ENCODE measurements at places on chromosomes 2 and 18.

GRCh38 chr2:123532994-123533393, 492.1 kb upstream of the CNTNAP5 start:
- DNase-seq = no peak

DNA sequence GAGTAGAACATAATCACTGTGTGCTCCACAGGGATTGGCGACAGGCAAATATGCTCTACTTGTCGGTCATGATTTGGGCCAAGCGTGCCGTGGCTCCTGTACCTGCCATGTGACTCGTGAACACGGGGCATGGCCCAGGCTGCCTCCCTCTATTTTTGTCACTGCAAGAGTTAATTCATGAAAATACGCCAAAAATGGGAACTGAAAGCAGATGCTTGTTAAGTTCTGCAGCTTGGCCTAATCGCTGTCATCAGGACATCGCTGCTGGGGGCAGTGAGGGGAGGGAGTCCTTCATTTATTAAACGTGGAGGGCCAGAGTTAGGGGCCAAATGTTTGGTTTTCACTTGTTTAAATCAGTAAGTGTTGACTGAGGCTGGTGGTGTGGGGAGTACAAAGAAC, 177.8 kb downstream of the BCL2 start:
- no peak for DNase-seq

- DNase-seq = no peak
Observed at GRCh38 chr2:43689999-43690398, 13.8 kb upstream of the C1GALT1C1L start.

- no peak for DNase-seq
Observed at GRCh38 chr2:104538077-104538476, 315.8 kb upstream of the POU3F3 start.

- peak; percentile 19 for DNase-seq
Observed at GRCh38 chr2:206361407-206362045, 81.8 kb upstream of the ADAM23 start.

DNA sequence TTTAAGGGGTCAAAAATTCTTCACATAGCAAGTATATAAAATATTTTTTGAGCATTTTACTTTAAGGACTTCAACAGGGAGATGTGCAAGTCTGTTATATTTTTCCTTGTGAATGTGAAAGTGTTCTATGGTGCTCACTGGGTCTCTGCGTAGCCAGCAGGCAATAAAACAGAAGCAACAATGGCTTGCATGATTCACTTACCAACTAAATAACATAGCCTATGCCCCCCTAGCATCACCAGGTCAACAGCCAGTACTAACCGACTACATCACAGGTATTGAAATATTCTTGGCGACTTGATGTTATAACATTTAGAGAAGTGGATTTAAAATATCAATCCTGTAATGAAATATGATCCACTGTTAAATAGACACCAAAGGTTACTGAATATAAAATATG, 398.9 kb downstream of the XIRP2 start:
- DNase-seq = no peak

DNA sequence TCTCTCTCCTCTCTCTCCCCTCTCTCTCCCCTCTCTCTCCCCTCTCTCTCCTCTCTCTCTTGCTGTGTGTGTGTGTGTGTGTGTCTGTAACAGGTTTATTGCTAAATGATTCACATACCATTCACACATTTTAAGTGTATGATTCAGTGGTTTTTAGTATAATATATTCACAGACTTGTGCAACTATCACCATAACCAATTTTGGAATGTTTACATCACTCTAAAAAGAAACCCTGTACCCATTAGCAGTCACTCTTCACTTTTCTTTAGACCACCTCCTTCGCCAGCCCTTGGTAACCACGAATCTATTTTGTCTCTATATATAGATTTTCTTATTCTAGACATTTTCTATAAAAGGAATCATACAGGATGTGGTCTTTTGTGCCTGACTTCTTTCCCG, 11.4 kb downstream of the THNSL2 start:
- peak; percentile 33 for DNase-seq

- peak; percentile 5 for DNase-seq
Observed at GRCh38 chr2:196131949-196132925, 39.1 kb downstream of the STK17B start.

GRCh38 chr2:4024605-4025004, 321.2 kb downstream of the DCDC2C start:
- no peak for DNase-seq

GRCh38 chr2:33443274-33443829, 33.1 kb upstream of the RASGRP3 start:
- DNase-seq = no peak

GRCh38 chr2:11980809-11981208, 234.4 kb downstream of the LPIN1 start:
- DNase-seq = no peak

- no peak for DNase-seq
Observed at GRCh38 chr18:2629003-2629402, 26.5 kb upstream of the SMCHD1 start.

- DNase-seq = no peak
Observed at GRCh38 chr2:223720367-223720766, 117.0 kb downstream of the AP1S3 start.

GRCh38 chr2:240435457-240435947, at the start of gene GPC1:
Gene GPC1 (plus strand): TSS chr2:240435663. CDS start chr2:240435919, 256 bp downstream.
- peak; percentile 83 for DNase-seq

DNA sequence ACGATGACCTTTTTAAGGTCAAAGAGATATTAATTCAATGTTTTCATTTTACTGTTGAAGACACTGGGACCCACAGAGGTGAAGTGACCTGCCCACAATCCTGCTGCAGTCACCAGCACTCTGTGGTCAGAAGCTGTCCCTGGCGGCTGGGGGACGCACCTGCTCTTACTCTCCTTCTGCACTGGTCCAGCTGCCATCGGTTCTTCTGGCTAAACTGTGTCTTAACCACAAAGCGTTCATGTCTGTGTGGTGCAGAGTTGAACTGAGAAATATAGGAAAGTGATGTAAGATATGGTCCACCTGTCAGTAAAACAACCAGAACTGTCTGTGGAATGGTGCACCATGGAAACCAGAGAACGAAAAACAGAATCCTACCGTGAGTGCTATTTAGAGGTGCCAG, 44.9 kb upstream of the SMIM21 start:
- no peak for DNase-seq

- no peak for DNase-seq
Observed at GRCh38 chr2:132850688-132851087, 180.7 kb upstream of the LYPD1 start.

DNA sequence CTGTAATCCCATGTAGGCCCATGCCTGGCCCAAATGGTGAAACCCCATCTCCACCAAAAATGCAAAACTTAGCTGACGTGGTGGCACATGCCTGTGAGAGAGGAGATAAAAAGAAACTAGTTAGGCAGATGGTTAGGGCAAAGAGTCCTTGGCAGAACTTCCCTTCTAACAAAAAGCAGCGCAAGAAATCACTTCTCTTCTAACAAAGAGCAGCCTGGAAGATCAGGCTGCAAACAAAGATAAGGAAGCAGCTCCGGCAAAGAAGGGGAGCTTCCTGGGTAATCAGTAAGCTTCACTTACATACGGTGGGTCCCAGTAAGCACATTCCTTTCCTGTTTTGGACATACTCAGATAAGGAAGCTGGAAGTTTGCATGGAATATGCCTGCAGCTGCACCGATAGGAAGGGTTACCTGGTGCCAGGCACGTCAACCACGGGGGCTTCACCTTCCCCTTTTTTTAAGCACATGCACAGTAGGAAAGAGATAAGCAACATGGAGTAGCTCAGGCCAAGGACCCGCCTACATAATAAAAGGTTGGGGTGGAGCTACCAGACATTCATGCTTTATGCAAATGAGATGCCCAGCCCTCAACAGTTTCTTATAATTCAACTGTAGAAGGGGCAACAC, 61.0 kb upstream of the SLC25A52 start:
- no peak for DNase-seq

DNA sequence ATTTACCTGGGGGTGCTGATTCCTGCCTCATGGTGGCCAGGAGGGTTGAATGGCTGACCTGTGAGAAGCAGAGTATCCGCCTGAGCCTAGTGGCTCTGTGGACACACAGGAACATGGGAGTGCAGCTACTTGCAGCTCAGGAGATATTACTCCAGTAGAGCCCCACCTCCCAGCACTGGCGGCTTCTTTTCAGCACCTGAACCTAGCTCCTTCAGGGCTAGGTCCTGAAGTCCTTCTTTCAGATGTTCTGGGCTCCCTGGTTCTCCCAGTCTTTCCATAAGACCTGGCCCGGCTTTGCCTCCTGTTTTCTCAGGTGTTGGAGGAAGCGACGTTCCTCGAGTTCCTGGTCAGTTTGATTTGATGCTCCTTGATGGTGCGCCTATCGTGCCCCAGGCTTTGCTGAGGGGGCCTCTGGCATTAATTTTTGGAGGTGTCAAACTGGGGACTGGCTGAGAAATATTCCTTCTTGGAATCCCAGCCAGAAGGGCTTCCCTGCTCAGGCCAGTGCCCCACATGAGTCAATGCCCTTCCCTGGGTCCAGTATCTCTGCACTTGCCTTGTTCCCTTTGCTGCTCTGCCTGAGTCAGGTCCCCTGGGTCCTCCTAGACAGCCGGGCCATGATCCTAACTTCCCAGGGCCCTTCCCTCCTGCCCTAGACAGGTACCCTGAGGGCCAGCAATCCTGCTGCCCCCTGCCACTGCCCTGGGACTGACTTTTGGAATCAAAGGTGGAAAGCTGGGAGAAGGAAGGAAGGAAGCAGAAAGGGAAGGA, 110.7 kb upstream of the HAAO start:
- DNase-seq = no peak

- peak; percentile 29 for DNase-seq
Observed at GRCh38 chr18:38241736-38242135, 676.1 kb upstream of the CELF4 start.

GRCh38 chr2:188561473-188561979, 269.9 kb downstream of the GULP1 start:
- DNase-seq = no peak

DNA sequence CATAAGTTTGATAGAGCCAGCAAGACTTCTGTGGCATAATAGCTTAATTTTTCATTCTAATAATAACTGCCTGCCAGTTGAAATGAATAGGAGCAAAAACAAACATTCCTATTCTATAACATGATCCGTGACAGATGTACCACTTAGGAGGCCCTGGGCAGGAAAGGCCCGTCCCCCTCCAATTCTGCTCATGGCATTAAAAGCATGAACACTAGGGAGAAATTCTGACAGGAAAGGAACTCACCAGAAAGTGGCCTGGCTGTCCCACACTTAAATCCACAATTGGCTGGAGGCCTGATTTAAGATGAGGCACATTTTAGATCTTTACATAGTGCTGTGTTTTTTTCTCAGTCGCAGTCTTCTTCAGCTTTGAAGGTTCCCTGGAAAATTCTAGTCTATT, 261.9 kb upstream of the ETAA1 start:
- no peak for DNase-seq

- DNase-seq = no peak
Observed at GRCh38 chr2:186328838-186329237, 157.2 kb upstream of the ZC3H15 start.

DNA sequence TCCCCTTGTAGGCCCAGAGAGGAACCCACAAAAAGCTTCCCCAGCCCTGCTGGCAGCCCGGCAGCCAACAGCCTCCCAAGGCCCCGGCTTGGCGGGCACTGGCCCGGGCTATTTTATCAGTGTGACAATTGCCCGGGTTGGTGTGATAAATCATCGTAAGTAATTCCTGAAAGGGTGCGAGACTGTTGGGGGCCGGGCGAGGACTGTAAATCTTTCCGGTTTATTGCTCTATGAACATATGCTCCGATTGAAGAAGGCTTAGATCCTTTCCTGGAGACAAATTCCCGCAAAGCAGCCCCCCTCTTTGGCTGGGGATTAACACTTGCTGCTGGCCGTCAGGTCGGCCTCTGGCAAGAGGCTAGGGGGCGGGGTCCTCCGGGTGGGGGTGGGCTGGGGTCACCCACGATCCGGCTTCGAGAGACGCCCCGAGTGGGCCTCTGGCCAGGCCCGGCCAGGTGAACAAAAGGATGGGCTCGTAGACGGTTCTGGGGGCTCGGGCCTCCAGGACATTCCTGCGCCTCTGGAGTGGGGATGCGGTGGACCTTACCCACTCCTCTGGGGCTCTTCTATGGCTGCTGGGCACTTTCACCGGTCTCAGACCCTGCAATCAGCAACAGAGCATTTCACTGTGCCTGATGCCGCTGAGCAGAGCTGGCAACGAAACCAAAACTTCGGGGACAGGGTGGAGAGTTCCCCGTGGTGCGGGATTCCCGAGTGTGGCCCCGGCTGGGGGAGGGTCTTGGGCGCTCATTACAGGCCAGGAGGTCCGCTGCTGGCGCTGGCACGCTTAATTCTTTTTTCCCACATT, 2.0 kb downstream of the HOXD3 start:
- no peak for DNase-seq

DNA sequence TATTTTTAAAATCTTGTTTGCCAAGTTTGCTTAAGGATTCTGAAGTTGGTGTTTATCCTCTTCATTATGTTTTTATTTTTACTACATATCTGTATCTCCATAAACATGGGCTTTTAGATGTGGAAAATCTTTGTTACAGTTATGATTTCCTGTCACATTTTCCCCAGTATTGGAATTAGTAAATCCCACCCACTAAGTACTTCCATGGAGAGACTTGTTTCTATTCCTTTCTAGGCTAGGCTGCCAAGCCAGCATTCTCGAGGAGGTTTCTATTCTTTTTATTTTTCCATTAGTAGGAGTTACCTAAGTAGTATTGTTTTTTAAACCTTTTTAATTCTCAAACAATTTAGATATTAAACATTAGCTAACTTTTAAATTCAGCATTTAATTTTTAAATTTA, 22.1 kb downstream of the PKP4 start:
- no peak for DNase-seq

DNA sequence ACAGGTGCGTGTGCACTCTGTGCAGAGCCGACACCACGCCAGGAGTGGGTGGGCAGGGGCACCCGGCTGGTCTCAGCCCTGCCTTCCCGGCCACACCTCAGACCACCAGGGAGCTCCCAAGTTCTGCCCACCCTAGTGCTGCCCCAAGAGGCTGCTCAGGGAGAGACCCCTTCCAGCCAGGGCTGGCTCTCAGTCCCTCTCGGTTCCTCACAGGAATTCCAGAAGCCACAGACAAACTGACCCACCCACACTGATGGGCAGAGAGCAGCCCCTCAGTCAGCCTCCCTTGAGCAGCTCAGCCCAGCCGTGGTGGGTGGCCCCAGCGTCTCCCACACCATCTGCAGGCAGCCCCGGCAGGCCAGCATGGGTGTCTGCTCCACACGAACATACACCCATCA, 33.8 kb downstream of the GPC1 start:
- no peak for DNase-seq

- no peak for DNase-seq
Observed at GRCh38 chr2:95158441-95158840, 1.2 kb downstream of the ZNF514 start.

DNA sequence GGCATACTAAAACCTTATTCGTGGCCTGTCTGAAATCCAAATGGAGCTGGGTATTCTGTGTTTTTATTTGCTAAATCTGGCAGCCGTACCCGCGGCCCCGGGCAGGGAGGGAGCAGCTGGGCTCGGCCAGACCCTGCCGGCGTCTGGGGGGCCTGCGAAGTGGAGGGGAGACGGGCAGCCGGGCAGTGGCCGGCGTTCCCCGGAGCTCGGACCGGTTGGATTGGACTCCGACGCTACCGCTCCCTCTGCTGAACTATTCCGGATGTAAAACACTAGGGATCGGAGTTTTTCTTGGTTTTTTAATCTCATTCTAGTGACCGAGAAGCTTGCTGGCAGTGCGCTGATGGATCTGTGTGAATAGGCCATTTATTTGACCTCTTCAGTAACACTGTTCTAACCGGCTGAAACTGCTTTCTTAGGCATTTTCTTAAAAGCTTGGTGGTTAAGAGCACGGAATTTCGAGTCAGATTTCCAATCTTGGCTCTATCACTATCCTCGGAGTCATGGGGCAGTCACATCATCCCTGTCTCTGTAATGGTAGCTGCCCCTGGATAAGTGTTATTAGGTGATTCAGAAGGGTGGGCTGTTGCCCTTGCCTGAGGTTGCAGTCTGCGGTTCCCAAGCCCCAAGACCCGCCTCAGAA, 694 bp downstream of the UNC50 start:
- peak; percentile 4 for DNase-seq

- no peak for DNase-seq
Observed at GRCh38 chr2:64929333-64929732, 59.9 kb upstream of the SLC1A4 start.

Measured in MCF 10A (cell line).